ENCODE measurements at places on chromosomes 13 and 19.

DNA sequence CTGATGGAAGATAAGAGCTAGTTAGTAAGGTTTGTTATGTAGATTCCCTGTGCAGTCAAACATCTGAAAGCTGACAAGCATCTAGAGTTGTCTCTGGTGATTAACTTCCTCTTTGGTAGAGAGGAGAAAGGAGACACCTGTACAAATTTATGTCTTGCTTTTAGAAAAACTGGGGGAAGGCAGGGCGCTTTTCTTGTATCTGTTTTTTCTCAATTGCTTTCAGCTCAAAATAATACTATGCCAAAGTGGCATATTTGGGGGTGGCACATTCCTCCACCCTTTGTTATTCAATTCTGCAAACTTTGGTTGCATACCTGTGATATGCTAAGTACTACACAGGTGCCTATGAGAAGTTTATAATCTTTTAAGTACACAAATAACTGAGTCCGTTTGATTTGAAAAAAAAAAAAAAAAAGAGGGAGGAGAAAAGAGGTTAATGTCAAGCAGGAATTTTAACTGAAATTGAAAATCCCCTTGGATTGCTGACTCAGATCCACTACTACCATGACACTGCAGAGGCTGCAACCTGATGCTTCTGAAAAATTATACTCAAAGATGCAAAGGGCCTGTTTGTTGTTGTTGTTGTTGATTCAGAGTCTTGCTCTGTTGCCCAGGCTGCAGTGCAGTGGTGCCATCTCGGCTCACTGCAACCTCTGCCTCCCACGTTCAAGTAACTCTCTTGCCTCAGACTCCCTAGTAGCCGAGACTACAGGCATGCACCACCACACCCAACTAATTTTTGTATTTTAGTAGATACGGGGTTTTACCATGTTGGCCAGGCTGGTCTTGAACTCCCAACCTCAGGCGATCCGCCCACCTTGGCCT, 164.8 kb upstream of the NBEA start:
- DNase-seq = no peak

- DNase-seq = no peak
These were observed 21.3 kb upstream of the F7 start for GRCh38 chr13:113084094-113084942.

DNA sequence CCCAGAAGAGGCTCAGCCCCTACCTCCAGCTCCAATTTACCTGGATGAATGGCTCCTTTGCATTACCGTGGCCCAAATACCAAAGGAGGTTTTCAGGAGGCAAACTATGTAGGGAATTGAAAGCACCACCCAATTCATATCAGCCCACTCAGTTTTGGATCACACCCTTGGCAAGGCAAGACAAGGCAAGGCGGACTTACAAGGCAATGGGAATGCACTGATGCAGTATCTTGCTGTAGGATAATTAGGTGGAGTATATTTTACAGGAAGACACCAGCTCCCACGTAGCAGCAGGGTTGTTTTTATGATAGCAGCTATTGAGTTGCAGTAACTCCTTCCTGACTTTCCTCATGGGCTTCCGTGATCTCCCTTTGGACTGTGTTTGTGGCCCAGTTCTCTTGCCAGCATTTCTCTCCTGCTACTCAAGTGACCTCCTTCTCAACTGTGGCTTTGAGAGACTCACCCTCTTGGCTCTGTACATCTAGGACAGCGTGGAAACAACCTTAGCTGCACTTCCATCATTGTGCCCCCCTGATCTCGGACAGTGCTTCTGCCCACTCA, 935.9 kb downstream of the EFNB2 start:
- no peak for DNase-seq

DNA sequence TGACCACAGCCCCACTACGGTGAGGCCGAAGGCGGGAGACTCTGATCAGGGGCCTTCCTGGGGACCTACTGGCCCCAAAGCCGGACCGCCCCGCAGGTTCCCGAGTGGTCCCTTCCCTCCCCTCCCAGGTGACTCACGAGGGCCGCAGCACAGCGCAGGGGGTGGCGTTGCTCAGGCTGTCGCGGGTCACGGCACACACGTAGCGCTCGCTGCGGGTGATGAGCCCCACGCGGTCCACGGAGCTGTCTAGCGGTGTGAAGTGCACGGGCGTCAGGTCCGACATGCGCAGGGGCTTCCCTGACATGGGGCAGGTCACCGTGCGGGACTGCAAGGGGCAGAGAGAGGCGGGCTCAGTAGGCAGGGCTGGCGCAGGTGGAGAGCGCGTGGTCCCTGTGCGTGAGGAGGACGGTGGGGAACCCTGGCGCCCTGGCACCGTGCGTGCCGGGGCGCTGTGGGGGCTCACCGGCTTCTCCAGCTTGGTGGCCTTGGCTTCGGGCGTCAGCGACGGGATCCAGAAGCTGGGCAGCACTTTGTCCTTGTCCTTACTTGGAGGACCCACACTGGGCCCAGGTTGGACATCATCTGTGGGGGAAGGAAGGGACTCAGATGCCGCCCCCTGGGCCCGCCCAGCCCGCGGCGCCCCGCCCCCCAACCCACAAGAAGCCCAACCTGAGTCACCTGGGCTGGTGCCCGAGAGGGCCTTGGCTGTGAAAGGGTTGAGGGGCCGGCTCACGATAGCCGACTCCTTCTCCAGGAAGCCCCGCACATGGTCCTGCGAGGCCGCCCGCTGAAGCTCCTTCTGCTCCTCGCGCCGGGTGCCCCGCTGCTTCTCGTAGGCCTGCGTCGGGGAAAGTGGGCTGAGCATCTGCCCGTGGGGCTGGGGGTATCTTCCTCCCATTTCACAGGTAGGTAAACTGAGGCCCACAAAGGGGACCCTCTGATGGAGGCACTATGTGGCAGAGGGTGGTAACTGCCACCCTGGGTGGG, 23.7 kb downstream of the NOSIP start:
- no peak for DNase-seq

DNA sequence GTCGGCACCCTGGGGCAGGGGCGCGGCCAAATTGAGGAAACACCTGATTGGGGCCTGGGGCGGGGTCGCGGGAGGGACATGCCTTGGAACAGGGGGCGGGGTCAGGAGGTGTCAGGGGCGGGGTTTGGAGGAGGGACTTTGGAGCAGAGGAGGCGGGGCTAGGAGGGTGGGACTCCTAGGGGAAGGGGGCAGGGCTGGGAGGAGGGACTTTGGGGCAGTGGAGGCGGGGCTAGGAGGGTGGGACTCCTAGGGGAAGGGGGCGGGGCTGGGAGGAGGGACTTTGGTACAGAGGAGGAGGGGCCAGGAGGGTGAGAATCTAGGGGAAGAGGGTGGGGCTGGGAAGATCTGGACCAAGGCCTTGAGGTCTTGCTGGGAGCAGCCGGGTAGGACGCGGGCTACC, 21.9 kb downstream of the GRIN2D start:
- peak; percentile 42 for DNase-seq

- peak; percentile 63 for DNase-seq
These were observed 862.1 kb upstream of the MIR17HG start for GRCh38 chr13:90485436-90485835.

All from Caki2 (cell line).